ENCODE measurements at places on chromosomes 5 and 9. TPM values are rescaled to one million over a fixed set of nuclear protein-coding genes. Genes with fewer than 3 reads are reported as not detected.

DNA sequence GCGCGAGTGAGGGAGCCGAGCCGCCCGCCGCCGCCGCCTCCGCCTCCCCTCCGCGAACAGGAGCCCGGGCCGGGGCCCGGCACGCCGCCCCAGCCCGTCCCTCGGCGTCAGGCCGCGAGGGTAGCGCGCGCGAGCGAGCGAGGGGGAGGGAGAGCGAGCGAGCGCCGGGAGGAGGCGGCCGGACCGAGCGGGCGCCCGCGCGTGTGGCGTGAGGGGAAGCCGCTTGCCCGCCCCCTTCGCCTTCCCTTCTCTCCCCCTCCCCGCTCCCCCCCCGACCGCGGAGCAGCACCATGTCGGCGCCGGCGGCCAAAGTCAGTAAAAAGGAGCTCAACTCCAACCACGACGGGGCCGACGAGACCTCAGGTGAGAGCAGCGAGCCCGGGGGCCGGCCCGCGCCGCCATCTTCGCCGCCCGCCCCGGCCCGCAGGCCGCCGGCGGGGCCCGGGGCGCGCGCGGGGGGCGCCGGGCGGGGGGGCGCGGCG lies 312 bp downstream of the SET start:
- DNase-seq, result no peak

GRCh38 chr9:4180907-4181605 lies 118.8 kb downstream of the GLIS3 start:
- no peak for DNase-seq

- no peak for DNase-seq
Measured at GRCh38 chr5:5688194-5688924, 265.9 kb downstream of the ICE1 start.

DNA sequence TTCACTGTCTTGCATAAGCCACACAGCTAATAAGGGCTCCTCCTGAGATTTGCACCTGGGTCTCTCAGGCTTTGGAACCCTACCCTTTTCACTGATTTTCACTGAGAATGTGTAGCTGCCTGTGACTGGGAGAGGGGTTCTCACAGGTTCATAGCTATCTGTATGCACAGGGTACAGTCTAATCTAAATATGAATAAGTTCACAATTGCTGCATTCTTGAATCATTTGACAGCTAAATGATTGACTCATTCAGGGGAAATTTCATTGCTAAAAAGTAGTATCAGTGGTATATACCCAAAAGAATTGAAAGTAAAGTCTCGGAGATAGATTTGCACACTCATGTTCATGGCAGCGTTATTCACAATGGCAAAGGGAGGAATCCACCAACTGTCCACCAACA lies 140.7 kb downstream of the BOD1 start:
- no peak for DNase-seq

- DNase-seq, result no peak
Measured at GRCh38 chr5:28301712-28302111, 1263.3 kb upstream of the CDH9 start.

GRCh38 chr5:72662305-72662704 lies 154.2 kb upstream of the TNPO1 start:
- no peak for DNase-seq

- no peak for DNase-seq
Measured at GRCh38 chr5:14348142-14348541, 205.0 kb downstream of the TRIO start.

DNA sequence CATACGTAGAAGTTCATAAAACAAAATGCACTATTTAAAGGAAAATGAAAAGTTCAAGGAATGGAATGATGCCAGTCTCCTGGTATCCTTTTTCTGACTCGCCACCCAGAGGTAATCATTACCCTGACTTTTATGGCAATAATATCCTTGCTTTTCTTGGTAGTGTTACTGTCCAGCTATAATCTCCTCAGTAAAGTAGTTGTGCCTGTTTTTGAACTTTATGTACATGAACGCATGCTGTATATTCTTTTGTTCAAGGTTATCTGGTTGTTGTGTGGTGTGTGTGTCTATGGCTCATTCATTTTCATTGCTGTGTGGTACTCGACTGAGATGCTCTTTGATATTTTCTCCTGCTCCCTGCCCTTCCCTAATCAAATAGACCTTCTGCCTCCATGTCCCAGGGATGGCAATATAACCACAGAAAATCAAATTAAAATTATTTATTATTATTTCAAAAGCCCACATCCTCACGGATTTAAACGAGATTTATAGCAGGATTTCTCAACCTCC lies 29.2 kb upstream of the FBP1 start:
- DNase-seq, result no peak

DNA sequence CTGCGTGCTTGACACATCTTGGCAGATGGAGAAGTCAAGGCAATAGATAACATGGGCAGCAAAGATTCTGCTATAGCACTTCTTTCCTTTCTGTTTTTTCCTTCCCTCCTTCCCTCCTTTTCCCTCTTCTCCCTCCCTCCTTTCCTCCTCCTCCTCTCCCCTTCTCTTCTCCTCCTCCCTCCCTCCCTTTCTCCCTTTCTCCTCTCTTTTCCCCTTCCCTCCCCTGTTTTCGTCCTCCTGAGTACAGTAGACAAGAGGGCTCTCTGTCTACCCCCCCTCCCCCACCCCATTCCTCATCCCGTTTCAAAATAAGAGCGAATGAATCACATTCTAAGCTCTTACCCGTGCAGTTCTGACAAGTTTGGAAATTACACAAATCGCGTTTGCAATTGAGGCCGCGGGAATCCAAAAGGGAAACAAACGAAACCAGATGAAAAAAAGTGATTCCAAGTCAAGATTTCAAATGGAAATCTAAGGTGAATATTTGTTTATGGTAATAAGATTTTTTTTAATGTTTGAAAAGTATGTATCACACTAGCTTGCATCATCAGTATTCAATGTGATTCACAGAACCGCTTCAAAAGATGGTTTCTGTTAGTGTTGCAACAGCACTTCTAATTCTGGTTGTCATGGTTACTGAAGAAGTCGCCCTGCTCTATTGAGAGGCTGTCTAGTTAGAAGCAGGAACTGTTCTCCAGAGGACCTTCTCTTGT lies 1.3 kb downstream of the NIM1K start:
- peak; percentile 59 for DNase-seq

- DNase-seq, result no peak
Measured at GRCh38 chr9:136018257-136019031, 57.3 kb upstream of the UBAC1 start.

DNA sequence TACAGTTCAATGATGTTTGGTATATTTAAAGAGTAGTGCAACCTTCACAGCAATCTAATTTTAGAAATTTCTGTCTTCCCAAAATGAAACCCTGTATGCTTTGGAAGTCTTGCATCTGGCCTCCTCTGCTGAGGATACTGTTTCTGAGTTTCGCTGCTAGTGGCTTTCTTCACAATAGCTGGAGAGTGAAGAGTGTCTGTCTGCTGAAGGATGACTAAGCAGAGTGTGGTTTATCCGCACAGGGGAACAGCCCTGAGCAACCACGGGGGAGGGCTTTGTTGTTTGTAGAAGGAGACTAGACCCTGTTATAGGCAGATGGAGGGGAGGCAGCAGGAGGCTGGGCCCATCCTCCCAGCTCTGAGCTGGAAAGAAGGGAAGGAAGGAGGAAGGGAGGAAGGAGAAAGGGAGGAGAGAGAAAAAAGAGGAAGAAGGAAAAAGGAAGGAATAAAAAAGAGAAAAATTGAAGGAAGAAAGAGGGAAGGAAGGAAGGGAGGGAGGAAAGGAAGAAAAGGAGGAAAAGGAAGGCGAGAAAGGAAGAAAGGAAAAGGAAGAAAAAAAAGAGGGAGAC lies 10.5 kb upstream of the IRX2 start:
- no peak for DNase-seq

Gene SLCO6A1
- total RNA-seq, result 0.41 TPM

Gene SLC6A3
- not detected for total RNA-seq

Gene GABRA6
- total RNA-seq, result under 0.01 TPM

Measured in frontal cortex (tissue), 4 donors.